ENCODE measurements at places on chromosomes 1 and 21.

- no peak for DNase-seq
Observed at GRCh38 chr1:177185209-177185608, 14.5 kb downstream of the BRINP2 start.

DNA sequence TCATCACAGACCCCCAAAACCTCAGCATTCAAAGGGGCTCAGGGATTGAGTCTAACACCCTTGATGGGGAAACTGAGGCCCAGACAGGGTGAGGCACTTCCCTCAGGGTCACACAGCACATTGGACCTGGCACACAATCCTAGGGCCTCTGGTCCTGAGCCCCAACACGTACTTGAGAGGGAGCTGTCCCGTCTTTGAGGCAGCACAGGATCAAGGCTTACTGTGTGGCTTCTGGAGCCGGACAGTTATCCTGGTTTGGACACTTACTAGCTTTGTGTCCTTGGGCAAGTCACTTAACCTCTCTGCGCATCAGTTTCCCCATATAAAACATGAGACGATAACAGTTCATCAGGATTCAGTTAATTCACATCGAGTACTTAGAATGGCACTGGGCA is 26.5 kb downstream of the RUNX3 start:
- no peak for DNase-seq

DNA sequence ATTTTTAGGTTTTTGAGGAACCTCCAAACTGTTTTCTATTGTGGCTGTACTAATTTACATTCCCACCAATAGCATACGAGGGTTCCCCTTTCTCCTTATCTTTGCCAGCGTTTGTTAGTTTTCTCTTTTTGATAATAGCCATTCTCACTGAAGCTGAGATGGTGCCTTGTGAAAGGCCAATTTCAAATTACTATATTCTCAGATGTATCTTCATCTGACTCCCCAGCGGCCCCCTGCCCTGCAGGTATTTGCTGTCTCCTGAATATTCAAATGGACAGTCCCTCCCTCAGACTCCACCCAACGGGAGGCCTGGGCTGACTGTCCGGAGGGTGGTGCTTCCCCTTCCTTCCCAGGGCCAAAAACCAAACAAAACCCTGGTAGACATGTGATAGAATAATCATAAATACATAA is 33.5 kb upstream of the TARBP1 start:
- DNase-seq: no peak

- DNase-seq: peak; percentile 62
Observed at GRCh38 chr1:16614361-16615252, 1.2 kb upstream of the NBPF1 start.

- no peak for DNase-seq
Observed at GRCh38 chr21:44800103-44800502, 1.5 kb downstream of the UBE2G2 start.

Measured in GF-D8 (cell line).